Stimulated activated CD8-positive, alpha-beta memory T cell treated with anti-CD3 and anti-CD28 coated beads, Interleukin-15, amount 100 ng/mL, for 48 hours (primary cell): ENCODE measurements at places on chromosomes 12 and 14.

GRCh38 chr12:20868277-20868676 is 57.8 kb downstream of the SLCO1B3 start:
- no peak for DNase-seq

- no peak for DNase-seq
Observed at GRCh38 chr12:24364921-24365320, 415.5 kb upstream of the SOX5 start.

DNA sequence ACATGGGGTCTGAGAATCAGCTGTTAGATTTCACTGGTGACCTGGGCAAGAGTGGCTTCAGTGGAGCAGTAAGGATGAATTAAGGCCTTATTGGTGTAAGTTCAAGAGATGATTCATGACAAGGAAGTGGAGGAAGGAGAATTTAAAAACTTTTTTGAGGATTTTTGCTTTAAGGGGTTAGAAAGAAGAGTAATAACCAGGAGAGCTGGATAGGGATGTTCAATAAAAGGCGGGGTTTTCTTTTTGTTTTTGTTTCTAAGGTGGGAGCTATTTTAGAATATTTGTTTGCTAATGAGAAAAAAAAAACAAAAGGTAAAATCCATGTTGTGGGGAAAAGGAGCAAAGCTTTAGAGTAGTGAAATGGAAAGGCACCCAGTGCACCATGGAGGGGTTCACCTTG is 15.2 kb upstream of the TUBA1B start:
- DNase-seq, result no peak

DNA sequence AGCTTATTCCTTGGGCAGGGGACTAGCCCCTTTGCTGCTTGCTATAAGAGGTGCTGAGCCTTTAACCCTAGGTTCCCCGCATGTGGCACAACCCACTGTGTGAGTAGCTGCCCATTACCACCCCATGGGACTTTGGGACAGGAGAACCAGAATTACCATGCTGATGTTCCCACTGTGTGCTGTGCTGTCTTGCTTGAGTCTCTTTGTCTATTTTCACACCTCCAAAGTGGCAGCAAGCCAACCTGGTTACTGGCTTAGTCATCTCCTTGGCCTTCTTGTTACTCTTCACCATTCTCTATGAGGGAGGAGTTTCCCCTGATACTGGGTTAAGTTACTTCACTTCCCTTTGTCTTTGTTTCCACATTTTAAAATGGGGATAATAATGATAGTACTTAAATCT is 73.4 kb upstream of the ETV6 start:
- peak; percentile 19 for DNase-seq

- no peak for DNase-seq
Observed at GRCh38 chr12:24444634-24445033, 495.2 kb upstream of the SOX5 start.

DNA sequence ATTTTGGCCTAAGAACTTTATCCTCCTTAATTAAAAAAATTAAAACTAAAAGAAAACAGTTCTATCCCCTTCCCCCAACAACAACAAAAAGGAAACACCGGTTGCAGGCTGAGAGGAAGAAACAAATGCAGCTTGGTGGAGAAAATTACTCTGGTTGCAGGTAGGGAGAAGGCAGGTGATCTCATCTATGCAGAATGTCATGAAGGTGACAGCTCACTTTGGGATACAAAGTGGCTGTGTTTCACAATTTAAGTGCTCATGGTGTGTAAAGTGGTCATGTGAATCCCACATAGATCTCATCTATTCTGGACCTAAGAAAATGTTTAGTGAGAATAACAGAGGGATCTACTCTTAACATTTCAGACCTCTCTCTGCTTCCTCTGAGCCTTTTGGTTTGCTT is 219.7 kb upstream of the PKP2 start:
- no peak for DNase-seq

- no peak for DNase-seq
Observed at GRCh38 chr14:78902010-78902623, 731.9 kb downstream of the NRXN3 start.

DNA sequence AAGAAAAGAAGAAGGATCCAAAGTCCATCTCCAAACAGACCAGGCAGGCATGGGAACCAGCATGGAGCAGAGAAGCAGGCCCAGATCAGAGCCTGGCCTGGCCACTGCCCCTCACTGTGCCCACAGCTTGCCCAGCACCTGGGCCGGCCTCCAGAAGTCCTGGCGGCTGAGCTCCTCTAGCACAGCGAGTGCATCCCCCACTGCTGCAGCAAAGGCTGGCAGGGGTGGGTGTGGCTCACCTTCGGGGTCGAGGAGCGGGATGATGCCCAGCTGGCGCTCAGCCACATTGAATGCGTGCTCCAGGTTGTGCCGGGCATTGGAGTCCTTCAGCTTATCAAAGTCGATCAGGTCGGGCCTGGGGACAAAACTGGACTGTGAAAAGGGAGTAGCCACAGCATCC is 78.7 kb downstream of the SPTB start:
- no peak for DNase-seq

DNA sequence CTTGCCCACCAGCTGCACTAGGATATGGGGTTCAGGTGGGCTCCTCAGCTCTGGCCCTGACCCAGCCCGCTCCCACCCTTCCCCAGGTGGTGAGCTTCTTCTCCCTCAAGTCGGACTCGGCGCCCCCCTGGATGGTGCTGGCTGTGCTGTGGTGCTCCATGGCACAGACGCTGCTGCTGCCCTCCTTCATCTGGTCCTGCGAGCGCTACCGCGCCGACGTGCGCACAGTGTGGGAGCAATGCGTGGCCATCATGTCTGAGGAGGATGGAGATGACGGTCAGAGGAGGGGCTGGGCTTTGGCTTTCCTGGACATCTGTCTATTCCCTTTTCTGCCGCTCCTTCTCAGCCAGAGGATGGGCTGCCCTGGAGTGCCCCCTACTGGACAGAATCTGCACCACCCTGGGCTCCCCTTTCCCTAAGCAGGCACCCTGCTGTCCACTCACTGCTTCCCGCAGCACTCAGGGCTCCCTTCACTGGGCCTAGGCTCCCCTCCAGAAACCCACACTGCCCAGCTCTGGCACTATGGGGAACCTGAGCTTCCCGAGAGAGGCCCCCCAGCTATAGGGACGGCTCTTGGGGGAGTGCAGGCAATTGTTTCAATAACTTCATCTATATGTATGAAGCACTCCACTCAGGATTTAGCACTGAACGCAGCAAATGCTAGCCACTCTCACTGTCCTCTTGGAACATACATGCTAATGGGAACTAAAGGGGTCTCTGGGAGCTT is 2.6 kb upstream of the P3H3 start:
- DNase-seq, result peak; percentile 64

GRCh38 chr14:35747379-35747778 is 61.7 kb downstream of the RALGAPA1 start:
- DNase-seq, result no peak

DNA sequence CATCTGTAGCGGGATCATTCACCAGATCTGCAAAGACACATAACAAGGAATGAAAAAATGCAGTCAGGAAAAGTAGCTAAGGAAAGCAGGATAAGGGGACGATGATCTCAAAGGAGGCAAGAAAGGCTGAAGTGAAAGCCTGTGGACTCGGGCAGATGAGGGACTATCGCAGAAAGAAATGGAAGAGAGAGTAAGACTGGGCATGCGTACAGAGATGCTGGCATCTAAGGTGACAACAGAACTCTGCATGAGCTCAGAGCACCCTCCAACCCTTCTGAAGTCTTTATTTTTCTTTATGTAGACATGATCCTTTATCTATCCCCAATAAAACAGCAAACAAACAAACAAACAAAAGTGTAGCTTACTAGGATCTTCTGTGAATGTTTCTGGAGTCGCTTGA is 7.2 kb downstream of the MFAP5 start:
- no peak for DNase-seq

DNA sequence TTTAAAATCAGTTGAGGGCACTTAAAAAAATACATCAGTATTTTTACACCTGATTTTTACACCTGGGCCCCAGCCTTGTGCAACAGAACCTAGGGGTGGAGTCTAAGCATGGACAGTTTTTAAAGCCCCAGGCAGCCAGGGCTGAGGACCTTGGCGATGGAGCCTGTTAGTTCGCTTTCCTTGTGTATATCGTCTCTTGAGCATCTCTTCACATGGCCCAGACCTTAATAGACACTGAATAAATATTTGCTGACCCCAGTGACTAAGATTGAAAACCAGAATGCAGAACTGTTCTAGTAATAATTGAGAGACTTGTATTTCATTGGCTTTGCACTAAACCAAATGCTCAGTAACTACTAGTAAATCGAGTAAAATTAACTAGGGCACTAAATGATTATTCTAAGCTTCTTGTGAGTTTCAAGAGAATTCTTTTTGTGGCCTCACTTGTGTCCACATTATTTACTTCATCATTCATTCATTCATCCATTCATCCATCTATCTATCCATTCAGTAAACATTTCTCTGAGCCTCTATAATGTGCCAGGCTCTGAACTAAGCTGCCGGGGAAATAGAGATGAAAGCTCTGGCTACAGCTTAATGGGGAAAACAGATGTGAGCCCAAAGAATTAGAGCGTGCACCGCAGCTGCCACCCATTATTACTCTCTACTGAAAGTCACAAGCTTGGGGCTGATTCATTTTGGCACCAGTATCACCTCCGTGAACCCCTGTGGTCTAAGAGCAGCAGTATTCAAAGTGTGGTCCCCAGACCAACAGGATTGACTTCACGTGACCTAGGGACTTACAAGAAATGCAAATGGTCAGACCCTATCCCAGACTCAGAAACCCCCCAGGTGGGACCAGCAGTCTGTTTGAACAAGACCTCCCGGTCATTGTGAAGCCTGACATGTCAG is 30.7 kb upstream of the BCL7A start:
- peak; percentile 16 for DNase-seq

DNA sequence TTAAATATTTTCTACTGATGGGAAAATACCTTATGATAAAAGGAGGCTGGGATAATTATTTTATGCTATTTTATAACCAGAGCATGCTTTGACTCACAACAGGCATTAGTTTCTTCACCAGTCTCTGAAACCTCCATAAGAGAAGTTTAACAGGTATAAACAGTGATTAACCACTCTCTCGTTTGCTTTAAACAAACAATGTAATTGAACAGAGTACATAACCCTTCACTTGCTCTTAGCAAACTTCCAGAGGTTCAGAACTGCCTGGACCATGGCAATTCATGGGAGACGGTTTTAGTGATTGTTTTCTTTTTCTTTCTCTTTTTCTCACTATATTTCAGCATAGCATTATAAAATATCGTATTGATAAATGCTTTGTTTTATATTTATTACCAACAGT is 35.3 kb downstream of the CFAP251 start:
- DNase-seq, result no peak

DNA sequence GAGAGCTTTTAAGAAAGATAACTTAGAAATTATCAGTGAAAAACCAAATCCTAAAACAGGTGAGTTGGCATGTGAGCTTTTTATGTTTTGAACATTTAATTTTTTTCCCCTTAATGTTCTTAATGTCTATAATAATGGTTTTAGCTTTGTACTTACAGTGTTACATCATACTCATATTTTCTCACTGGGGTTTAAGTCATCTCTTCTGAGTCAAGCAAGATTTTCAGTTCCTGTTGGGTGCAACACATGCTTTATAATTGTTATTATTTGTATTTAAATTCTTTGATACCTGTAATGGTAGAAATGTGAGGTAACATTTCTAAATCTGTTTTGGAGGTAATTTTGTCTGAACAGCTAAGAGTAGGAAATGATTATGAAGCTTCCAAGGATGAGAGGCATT is 113.0 kb downstream of the PLEKHA5 start:
- DNase-seq, result no peak

DNA sequence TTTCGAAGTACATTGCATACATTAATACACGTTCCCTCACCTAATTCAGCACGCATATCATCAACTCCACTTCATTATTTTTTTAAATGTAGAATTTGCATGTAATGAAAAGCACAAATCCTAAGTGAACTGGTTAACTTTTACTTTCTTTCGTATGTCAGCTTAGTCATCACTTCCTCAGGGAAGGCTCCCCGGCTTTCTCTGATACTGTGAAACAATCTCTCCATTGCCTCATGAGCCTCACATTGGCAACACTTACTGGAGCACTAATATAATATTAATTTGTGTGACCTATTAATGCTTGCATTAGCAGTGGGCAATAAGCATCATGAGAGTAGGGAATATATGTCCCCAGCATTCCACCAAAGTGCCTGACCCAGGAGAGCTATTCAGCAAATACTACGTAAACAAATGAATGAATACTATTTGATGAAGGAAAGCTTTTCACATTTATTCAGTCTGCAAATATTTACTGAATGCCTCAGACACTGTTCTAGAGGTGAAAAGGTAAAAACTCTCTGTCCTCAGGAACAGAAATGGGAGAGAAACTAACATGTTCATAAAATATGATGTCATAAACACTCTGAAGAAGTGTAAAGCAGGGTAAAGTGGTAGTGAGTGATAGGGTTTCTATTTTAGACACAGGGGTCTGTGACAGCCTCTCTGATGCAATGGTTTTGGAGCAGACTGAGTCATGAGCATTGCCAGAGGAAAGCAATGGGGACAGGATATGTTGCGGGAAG is 327.5 kb upstream of the DIO2 start:
- no peak for DNase-seq

GRCh38 chr12:72076558-72076915 is 137.9 kb downstream of the TPH2 start:
- no peak for DNase-seq

GRCh38 chr12:39846971-39847650 is 227.5 kb upstream of the ABCD2 start:
- no peak for DNase-seq

DNA sequence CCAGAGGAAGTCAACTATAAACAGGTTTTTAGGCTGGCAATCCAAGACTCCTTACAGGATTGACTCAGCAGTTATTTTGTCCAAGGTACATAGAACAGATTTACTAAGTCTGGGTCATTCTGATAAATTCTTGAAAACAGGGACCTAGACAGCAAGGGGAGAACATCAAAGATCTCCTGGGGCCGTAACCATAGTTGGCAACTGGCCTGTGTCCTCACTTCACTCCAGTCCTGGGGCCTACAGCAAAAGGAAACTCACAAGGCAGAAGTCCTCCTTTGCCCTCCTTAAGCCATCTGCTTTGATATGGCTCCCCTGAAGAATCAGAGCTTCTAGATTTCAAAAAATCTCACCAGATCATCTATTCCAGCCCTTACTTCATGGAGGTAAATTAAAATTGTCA is 207.2 kb upstream of the IGF1 start:
- DNase-seq, result no peak

GRCh38 chr14:83757916-83758315 is 1772.0 kb upstream of the FLRT2 start:
- DNase-seq, result no peak

DNA sequence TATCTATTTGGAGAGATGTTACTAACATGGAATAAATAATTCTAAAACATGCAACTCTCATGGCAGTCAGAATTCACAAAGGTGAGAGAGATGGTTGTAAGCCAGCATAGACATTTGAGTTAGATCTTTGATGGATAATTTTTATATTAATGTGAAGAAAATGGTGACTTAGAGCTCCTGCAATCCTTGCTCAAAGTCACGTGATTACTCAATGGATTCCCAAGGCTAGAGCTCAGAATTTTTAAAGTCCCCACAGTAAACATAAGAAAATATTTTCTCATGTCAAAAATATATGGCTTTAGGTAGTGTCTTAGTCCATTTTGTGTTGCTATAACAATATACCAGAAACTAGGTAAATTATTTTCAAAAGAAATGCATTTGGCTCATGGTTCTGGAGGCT is 281.5 kb upstream of the PRKD1 start:
- DNase-seq, result no peak
